ENCODE measurements at places on chromosomes 4 and X.

- no peak for DNase-seq
Observed at GRCh38 chr4:56655209-56655626, 25.9 kb downstream of the HOPX start.

- DNase-seq: no peak
Observed at GRCh38 chr4:3813151-3814052, 47.2 kb downstream of the ADRA2C start.

GRCh38 chrX:154368630-154369448 is 5.6 kb downstream of the FLNA start:
- DNase-seq: peak; percentile 83

DNA sequence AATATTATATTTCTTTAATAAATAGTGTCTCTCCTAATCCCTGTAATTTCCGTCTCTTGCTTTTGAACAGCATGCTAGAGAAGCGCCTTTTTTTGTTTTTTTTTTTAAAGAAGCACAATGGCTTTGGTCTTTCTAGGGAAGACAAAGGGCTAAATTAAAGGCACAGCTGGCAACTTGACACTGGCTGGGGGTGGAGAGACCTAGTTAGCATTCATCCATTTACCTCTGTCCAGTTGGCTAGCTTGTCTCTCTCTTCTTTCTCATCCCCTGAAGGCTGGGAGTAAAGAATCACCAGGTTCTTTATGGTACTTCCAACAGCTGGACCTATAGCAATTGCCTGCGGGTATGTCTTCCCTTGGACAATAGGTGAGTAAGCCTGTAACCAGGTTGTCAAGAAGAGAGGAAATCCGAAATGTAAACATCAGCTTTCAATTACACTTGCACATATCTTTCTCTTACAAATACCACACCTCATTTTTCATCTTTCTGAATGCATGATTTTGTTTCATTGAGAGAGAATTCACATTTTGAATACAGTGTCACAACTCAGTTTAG is 178.4 kb upstream of the GPR101 start:
- no peak for DNase-seq

- no peak for DNase-seq
Observed at GRCh38 chr4:90118527-90119195, 8.5 kb upstream of the CCSER1 start.

DNA sequence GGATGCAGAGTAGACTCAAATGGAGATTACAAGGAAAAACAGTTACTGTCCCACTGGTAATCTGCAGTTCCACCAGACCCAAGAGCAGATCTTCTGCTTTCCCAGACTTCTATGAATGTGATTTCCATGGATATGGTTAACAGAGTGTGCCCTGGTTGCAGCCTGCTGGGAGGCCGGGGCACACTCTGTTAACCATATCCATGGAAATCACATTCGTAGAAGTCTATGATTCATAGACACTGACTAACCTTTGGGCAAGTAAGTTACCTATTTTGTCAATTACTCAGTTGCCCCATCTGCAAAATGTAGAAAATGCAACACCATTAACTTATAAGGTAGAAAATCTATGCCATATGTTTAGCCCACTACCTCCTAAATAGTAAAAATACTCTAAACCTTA is 443.1 kb upstream of the PITX2 start:
- DNase-seq: no peak

DNA sequence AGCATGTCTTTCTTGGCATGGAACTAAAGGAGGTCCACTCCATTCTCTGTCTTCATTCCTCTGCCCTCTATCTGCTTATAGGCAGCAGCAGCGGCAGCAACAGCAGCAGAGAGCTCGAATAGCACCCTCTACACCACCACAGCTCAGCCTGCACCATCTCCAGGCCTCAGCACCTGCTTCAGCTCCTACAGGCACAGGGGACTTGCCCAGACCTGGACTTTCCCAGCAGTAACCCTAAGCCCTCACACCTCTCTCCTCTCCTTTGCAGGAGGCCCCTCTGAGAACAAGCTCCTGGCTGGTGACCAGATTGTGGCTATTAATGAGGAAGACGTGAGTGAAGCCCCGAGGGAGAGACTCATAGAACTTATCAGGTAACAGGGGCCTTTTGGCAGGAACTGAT is 80.7 kb downstream of the FRMPD3 start:
- no peak for DNase-seq

DNA sequence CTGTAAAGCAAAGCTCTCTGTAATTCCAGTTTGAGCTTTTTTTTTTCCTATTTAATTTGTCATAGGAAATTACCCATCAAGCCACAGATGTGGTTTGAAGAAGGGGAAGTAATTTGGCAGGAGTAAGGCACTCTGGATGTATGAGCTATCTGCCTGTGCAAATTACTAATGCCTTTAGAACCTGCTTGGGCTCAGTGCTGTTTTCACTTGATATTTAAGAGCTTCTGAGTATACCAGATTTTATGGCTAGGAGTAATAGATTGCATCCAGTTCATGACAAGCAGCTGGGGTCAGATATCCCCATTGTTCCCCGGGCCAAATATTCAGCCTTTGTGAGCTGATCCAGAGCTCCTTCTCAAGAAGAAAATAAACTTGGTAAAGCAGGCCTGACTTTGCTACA is 89.1 kb downstream of the DCAF8L2 start:
- no peak for DNase-seq

GRCh38 chr4:184417802-184418511 is 56.4 kb downstream of the IRF2 start:
- no peak for DNase-seq

DNA sequence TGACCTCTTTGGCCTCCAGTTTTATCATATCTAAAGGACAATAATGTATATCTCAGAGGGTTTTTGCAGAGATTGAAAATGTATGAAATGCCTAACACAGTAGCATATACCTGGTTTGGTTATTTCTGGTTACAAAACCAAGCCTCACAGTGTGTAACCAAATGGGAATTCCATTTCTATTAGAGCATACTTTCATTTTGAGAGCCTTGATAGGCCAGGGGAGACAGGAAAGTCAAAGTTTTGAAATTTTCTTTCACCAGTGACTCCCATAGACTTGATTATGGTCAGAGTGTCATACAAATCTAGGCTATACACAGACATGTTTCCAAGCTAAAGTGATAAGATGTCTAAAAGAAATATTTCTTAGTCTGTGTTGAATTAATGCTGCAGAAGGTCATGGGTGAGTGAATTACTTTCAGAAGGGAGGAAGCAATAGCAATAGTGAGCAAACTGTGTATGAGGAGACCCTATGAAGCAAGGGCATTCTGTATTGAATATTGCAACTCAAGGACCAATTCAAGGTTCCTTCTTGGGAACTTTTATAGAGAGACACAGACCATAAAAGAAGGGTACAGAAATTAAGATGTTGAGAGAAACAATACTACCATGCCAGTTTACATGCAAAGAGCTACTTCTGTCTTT is 151.1 kb downstream of the PDE5A start:
- no peak for DNase-seq

GRCh38 chr4:102641793-102642192 is 119.0 kb downstream of the MANBA start:
- DNase-seq: no peak

DNA sequence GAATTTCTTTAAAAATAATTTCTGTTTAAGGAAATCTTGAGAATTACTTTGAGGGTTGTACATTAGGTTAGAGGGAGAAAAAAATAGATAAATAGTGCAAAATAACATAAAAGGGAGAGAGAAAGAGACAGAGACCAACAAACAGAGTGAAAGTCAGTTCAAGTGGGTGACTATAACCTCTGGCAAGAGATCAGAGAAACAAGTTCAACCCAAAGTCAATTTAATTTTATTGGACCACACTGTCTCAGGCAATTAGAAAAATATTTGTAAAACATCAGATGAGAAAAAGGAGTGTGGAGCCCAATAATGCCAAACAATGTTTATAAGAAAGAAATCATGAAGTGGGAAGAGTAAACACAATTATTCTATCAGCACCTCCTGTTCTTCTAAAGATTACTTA is 143.5 kb upstream of the GYPA start:
- DNase-seq: no peak

DNA sequence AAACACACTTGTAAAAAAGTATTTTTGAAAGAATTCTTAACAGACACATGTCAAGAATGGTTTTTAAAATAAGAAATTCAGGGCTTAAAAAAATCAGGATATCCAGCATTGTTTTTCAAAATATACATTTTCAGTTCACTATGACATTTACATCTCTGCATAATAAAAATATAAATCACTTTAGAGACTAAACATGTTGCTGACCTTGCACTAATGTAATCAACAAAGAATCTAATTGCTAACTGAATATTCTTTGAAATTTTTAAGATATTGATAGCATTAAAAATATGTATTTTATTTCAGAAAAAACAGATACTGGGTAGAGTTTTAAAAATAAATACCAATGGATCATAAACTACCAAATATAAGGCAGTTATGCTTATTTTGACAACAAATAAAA is 26.4 kb downstream of the RPS6KA6 start:
- DNase-seq: no peak

DNA sequence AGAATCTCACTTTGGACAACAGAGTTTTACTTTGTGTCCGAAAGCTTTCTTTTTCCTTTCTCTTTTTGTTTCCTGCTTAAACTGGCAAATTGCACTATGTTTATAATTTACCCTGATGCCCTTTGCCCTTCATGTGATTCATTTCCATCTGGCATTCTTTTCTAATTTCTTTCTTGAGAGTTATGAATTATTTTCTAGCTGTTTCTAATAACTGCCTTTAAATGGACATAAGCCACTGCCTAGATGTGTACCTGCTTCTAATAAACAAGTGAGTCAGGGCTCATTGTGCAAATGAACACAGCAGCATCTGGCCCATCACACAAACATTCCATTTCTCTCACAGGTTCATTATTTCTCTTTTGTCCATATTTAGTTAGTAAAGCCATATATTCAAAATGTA is 242.3 kb upstream of the GPRIN3 start:
- DNase-seq: no peak

- no peak for DNase-seq
Observed at GRCh38 chrX:56798866-56799758, 70.1 kb downstream of the NBDY start.

- no peak for DNase-seq
Observed at GRCh38 chr4:36325926-36326325, 44.5 kb downstream of the DTHD1 start.

GRCh38 chrX:153319295-153320046 is 2.1 kb downstream of the PNMA6F start:
- no peak for DNase-seq

- DNase-seq: peak; percentile 1
Observed at GRCh38 chrX:14095702-14096101, 66.0 kb upstream of the GEMIN8 start.

DNA sequence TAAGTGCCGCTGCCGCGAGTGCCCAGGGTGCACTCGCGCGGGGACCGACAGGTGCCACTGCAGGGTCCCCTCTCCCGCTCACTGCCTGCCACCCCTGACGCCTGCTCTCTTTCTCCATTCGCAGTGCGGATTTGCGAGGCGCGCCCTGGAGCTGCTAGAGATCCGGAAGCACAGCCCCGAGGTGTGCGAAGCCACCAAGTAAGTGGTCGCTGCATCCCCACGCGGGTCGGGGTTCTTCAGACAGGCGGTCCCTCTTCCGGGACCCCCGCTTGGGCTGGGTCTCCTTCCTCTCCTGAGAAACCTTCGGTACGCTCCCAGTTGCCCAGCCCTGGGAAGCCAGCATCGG is 547 bp downstream of the GUCY1A1 start:
- DNase-seq: no peak

DNA sequence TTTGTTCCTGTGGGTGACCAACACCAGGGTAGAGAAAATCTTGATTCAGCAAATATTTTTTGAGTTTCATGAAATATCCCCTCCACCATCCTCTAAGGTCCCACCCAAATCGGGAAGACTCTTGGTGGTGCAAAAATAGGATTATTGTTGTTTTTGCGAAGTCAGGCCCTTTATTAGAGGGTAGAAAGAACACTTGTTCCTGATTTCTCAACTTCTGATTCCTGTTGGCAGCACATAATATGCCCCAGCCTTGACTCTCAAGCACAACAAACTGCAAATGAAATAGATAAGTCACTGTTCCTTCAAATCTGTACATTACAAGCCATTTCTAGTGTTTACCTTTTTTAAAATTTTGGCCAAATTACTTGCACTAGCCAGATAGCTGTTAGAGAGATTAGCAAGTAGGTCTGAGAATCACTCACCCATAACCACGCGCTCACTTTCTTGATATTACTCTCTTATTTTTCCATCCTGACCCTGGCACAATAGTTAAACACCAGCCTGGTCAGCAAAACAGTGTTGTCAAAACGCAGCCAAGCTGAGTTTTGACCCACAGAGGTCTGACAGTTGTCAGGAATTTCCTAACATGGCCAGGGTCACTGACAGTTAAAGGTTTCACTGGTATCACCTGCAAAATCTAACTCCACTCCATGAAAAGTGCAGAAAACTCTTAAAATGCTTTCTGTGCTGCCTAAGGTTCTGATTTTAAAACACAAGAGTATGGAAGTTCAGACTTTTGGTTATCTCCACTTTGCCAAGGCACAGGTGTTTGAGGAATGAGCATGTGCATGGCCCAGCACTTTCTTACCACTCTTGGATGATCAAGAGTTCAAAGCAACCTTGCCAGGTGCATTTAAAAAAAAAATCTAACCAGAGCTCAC is 69.8 kb downstream of the RBM47 start:
- no peak for DNase-seq

DNA sequence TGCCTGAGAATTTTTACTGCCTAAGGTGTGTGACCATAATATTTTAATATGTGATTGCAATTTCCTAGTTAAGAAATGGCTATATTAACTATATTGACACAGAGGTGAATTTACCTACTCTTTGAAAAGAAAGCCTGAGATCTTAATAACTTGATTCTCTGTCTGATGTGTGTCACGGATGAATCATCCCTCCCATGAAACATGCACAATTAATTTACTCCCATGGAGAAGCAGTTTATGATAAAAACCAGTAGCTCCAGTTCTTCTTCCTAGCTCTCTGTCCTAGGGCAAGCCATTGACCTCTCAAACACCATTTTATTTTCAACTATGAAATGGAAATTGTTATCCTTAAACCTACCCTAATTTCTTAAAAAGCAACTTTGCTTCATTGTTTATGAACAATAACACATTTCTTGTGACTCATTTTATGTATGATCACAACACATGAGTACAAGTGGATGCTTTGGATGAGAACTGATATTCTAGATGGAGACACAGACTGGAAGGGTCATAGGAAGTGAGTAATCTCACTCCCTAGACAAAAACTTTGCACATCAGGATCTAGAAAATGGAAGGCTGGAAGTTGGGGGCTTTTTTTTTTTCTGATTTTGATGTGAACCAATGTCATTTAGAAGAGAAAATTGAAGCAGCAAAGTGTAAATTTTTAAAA is 438.3 kb downstream of the GPAT3 start:
- DNase-seq: no peak

DNA sequence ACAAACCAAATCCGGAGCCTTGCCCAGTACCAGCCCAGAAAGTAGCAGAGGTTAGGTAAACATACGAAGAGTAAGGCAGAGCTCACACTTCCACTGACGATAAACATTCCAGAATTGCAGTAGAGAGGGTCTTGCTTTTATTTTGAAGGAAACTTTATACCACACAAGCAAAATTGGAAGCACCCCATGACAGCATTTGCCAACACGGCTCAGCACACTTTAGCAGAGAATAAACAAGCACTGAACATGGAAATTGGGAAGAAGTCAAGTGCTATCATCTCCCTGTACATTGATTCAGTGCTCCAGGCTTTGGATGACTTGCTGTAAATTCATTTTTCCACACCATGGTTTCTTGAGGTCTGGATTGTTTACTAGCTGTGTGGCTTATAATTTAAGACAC is 160.7 kb upstream of the FAM47C start:
- DNase-seq: no peak

GRCh38 chr4:76579596-76580375 is 144.8 kb downstream of the SHROOM3 start:
- no peak for DNase-seq

Measured in stimulated activated CD4-positive, alpha-beta T cell treated with anti-CD3 and anti-CD28 coated beads, Interleukin-15, amount 100 ng/mL, for 1 hour (primary cell).